ENCODE measurements at places on chromosomes 5 and 9.

- DNase-seq, result no peak
Measured at GRCh38 chr9:71830153-71830552, 61.8 kb upstream of the CEMIP2 start.

- no peak for DNase-seq
Measured at GRCh38 chr5:147479444-147479843, 30.4 kb downstream of the DPYSL3 start.

DNA sequence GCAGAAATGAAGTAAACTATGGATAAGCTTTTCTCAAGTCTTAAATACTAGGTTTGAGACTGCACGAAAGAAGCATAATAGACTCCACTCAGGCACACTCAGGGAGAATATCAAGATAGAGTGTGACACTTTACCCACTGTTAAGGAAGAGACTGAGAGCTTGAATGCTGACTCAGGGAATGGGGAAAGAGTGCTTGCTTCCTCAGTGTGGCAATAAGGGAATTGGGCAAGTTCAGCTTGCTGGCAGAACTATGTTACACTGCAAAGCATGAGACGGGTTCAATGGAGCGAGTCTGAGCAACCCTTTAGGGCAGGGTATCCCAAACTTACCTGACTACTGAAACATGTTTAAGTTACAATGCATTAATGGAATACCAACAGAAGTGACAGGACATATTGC, 237.7 kb upstream of the MEF2C start:
- DNase-seq, result no peak

GRCh38 chr5:67960939-67961338, 254.6 kb upstream of the PIK3R1 start:
- peak; percentile 25 for DNase-seq

DNA sequence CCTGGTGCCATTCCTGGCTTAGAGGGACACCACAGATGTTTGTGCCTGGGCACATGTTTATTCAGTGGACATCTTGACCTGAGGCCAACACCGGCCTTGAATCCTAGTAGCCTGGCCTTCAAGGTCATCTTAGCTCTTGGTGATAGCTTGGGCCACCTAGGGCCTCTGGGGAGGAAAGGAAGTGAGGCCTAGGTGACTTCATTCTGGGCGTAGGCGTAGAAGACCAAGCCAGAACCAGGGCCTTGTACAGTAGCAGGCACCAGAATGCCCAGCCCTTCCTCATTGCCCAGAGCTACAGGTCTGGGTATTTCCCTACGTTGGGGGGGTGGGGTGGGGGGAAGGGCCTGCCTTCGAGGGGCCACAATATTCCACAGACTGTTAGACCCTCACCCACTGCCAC, 33.8 kb downstream of the WNK2 start:
- DNase-seq, result no peak

DNA sequence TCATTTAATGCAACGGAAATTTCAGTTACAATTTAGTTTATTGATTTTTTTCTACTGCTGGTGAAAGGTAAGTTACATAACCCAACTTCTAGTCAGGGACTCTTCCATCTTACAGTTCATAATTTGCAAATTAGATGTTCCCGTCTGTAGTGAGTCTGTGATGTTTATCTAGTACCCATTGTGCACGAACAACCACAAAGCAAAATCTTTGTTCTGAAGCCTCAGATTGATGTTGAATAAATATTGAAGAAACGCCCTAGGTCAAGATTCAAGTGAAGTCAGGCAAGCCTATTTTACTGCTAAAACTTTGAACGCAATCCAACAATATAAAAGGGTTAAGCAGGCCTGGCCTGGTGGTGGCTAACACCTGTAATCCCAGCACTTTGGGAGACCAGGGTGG, 43.1 kb downstream of the BASP1 start:
- no peak for DNase-seq

GRCh38 chr5:132765311-132766019, 11.6 kb downstream of the SEPTIN8 start:
- DNase-seq, result no peak

DNA sequence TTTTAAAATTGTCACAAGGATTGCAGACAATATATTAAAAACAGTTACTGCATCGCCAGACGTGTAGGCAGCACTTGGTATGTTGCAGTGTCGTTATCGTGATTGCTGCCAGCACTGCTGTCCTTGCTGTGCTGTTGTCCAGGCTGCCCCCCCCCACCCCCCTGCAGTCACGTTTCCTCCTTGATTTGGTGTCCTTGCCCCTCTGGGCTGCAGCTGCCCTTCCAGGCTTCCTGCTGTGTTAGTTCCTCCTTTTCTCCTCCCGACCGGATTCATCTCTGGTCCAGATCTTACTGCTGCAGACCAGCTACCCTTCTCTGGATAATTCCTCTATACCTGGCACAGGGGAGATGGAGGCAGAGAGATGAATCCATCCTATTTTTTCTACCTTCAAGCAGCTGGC, 298.9 kb downstream of the TRIM32 start:
- DNase-seq, result no peak

DNA sequence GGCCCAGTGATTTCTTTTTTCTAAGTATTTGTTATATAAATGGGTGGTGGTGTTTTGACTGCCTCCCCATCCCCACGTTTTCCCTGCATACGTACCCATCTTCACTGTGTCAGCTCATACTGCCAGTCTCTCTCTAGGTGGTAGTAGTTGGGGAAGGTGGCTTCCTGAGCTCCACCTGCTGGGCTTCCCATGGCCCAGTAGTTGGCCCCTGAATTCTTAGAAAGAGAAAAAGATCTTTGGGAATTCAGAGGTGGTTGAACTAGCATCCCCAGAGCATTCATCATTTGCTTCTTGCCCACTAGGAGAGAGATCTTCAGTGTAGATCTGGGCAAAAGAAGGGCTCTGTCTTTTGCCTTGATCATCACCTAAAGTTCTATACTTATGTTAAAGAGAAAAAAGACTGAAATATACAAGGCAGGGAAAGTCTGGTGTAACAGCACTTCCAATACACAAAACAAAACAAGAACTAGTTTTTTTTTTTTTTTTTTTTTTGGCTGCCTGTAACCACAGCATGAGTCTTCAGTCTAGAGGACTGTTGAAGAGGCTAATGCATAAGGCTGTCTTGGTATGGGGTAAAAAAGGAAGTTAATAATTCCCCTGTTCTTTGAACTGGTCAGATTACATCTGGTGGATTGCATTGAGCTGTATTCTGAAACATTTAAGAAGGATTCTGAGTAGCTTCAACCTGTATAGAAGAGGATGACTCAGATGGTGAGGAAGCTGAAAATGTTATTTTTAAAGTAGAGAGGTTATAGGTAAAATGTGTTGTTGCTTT, 128.7 kb downstream of the ATG10 start:
- DNase-seq, result no peak

DNA sequence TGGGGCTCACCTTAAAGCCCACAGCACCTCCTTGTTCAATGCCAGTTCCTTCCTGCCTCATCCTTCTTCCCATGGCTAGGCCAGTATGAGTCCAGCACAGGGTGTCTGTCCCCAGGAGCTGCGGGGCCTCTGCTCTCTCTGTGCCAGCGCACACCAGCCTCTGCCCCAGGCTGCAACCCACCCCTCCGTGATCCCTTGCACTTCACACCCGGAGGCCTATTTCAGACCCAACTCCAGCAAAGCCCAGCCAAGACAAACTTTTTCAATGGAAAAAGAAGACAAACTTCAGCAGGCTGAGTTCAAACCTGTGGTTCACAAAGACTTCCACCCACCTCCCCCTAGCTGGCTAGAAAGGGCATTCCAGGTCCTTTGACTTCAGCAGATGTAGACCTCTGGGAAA, 56.2 kb upstream of the OTULINL start:
- DNase-seq, result no peak

GRCh38 chr5:100616291-100616690, 81.1 kb downstream of the FAM174A start:
- DNase-seq, result no peak

- DNase-seq, result no peak
Measured at GRCh38 chr5:172178991-172179989, 8.7 kb downstream of the STK10 start.

DNA sequence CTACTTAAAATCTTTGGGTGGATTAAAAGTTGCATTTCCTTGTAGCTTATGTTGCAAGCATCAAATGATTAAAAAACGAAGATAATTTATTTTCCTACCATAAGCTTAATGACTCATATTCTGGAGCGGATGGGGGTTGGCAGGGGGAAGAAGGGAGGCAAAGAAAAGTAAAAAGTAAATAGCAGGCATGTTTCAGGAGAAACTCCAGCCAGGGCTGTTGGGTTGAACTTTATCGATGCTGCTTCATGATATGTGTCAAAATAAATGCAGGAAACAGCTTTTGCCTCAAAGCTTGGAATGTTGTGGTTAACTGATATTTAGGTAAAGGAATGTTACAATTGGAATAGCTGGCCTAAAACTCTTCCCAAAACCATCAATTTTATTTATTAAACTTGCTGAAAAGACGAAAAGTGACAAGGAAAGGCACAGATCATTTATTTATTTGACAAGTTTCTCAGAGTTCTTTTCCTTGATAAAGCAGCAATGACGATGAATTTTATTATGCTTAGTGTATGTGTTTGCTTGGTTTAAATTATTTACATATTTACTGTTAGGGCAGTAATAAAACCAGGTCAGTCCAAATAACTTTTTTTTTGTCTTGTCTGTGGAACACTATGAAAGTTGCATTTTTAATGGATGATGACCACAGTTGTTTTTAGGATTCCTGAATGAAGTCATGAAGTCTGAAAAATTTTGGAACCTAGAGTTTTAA, 177.9 kb downstream of the PCSK1 start:
- no peak for DNase-seq

- DNase-seq, result no peak
Measured at GRCh38 chr9:132414731-132415130, 4.7 kb downstream of the CFAP77 start.

DNA sequence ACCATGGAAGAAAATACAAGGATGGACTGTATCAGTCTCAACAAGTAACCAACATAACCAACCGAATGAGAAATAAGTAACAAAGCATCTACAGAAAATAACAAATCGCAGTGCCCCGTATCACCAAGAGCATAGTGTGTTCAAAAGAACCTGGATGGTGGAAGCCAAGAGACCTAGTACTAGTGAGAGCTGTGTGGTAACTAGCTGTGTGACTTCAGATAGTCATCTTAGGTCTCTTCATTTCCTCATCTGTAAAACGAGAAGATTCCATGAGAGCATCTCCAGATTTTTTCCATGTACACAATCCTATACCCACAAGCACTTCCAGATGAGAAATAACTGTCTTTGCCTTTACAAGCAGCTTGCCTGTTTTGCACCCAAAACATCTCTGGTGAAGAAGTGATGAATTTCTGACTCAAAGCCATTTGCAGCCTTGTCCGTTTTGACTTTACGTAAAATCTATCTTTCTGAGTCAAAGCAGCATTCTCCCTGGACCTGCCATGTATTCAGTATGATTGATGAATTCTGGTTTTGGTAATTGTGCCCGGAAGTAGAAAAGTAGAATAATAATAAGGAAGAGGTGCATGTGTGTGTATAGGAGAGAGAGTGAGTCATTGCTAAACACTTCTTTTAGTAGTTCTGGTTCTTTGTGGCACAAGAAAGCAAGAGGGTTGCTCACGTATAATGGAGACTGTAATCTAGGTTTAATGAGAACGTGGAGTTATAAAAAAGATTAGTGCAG, 41.0 kb downstream of the AOPEP start:
- no peak for DNase-seq

DNA sequence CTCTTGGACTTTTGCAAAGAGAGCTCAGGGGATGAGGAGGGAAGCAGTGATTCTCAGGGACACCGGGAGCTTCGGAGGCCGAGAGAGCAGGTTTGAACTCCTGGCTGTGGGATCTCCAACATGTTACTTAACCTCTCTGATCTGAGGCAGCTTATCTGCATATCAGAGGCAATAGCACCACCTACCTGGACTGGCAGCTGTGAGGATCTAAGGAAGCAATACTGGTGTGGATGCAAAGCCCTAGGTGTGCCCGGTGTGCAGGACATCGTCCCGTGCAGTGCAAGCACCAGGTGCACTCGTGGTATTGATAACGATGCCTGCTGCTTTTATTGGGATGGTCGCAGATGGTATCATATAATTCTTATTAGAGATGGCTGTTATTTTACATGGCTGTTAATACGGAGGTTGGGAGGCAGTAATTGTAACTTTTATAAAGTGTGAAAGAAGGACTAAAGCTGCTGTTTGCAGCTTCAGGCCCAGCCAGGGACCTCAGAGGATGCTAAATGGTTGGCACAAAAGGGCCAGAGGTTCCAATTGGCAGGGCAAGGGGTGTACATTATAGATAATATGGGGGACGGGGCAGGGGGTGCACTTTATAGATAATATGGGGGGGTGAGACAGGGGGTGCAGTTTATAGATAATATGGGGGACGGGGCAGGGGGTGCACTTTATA, 14.9 kb downstream of the COL5A1 start:
- peak; percentile 1 for DNase-seq

GRCh38 chr5:80125962-80126480, 90.9 kb downstream of the THBS4 start:
- no peak for DNase-seq

DNA sequence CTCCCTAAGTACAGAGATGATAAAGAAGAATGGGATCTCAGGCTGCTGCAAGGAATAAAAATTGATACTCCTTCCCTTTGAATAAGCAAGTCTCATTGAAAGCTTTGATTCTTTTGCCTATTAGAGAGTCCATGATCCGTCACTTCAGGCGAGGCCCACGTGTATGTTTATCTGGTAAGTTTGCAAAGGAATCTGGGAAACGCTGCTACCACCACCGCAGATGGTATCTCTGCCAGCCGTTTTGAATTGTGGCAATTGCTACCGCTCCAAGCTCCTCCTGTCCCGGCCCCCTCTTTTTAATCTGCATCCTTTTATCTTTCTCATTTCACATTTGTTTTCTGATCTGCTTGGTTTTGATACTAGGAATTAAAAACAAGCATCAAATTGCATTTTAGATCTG, 42.9 kb upstream of the GRIA1 start:
- no peak for DNase-seq

- DNase-seq, result no peak
Measured at GRCh38 chr9:3507395-3508077, 18.3 kb downstream of the RFX3 start.

GRCh38 chr5:14213253-14213652, 70.1 kb downstream of the TRIO start:
- no peak for DNase-seq

GRCh38 chr5:947626-948471, 55.2 kb downstream of the TRIP13 start:
- no peak for DNase-seq

DNA sequence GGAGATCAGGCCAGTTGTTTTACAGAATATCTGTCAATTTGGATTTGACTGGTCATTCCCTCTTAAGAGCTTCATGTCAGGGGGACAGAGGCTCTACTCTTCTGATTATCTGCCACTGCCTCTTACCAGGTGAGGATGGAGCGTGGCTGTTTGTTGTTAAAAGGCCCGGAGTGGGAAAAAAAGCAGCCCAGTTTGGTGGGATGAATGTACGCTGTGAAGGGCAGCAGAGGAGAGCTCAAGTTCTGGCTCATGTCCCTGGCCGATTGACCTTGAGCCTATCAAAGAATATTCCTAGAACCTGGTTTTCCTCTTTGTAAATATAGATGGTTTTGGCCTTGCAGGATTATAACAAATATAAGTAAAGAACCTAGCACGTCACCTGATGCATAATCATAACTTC, 16.3 kb upstream of the SHB start:
- no peak for DNase-seq

GRCh38 chr9:111815285-111816070, 20.7 kb upstream of the SHOC1 start:
- no peak for DNase-seq

GRCh38 chr9:80516679-80517078, 944.9 kb downstream of the TLE4 start:
- DNase-seq, result no peak

- DNase-seq, result no peak
Measured at GRCh38 chr9:89204801-89205200, 26.2 kb upstream of the SHC3 start.
